ENCODE measurements at places on chromosomes 5 and 9.

DNA sequence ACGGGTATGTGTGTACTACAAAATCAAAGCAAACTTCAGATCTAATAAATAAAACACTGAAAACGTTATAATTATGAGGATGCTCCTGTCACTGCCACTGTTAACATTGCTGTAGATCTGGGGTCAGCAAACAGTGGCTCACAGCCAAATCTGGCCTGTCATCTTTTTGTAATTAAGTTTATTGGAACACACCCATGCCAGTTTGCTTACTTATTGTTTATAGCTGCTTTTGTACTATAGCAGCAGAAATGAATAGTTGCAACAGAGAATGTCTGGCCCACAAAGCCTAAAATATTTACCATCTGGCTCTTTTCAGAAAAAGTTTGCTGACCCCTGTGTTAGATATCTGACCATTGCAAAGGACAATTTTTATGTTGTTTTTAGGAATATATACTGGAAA, 32.1 kb downstream of the PRRC1 start:
- no peak for DNase-seq

- DNase-seq: peak; percentile 12
Measured at GRCh38 chr9:109355564-109356297, 34.9 kb upstream of the EPB41L4B start.

- no peak for DNase-seq
Measured at GRCh38 chr5:124528838-124529237, 217.6 kb downstream of the ZNF608 start.

GRCh38 chr9:8677741-8678140, 878.2 kb upstream of the DMAC1 start:
- DNase-seq: no peak

- DNase-seq: no peak
Measured at GRCh38 chr9:81771571-81771970, 82.2 kb upstream of the TLE1 start.

DNA sequence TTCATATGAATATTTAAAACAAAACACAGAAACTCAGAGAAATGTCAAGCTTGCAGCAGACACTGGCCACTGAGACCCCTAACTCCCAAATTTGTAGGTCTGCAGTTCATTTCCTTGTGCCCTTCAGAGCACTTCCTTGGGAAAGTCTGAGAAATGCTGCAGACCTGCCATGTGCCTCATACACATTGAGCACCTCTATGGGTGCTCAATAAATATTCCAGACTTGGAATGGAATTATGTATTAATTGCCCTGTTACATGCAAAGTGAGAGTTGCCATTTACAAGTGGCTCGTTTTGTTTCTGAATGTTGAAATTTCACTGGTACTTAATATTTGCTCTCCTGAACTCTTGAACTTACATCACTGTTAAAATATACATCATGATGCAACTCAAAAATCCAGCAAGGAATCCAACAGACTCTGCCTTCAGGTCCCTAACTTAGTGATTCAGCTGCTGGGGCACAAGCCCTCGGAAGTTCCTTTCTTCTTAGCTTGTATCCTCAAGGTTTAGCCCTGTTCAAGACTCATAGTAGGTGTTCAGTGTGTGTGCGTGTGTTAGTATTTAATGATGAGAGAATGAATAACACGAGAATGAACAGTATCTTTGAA, 90.6 kb downstream of the PTCD2 start:
- no peak for DNase-seq

GRCh38 chr5:181204826-181205760, at the start of gene TRIM7:
Gene TRIM7, minus strand, starts transcription at chr5:181205196. Its CDS starts 86 bp downstream, at chr5:181205110.
- DNase-seq: no peak

Measured in NCI-H2107 (cell line).